ENCODE measurements at places on chromosomes 5 and 9.

DNA sequence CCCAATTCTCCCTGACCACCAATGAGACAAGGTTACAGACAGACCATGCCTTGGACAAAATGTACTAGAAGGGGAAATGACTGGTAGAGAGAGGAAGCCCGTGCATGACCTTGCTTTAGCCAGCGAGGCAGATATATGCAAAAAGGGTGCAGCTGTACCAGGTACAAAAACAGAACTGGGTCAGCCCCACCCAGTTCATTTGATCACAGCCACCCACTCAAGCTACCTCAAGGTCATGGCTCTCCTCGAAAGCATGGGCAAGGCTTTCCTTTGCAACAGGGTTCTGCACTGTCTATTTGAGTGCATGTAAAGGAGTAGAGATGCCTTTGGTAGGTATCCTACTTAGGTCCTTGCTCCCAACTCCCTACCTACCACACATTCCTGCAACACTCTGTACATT lies 33.3 kb downstream of the TLE1 start:
- DNase-seq: no peak

- DNase-seq: no peak
Measured at GRCh38 chr5:143056792-143057579, 286.8 kb downstream of the ARHGAP26 start.

GRCh38 chr5:126868338-126869004 lies 91.5 kb downstream of the LMNB1 start:
- no peak for DNase-seq

- no peak for DNase-seq
Measured at GRCh38 chr5:140130949-140131733, 5.4 kb downstream of the IGIP start.

GRCh38 chr9:136543830-136544547 lies 1.9 kb downstream of the NOTCH1 start:
- no peak for DNase-seq

GRCh38 chr9:31390403-31391025 lies 993.9 kb upstream of the ACO1 start:
- DNase-seq: no peak

Measured in right hindlimb (tissue), 1 donor.